CD4-positive, alpha-beta T cell treated with Interleukin-1 beta for 1 hour (primary cell): ENCODE measurements at places on chromosomes 1 and 21.
A peak's percentile ranks its signal among the peaks of the same experiment; 100 is the strongest.

DNA sequence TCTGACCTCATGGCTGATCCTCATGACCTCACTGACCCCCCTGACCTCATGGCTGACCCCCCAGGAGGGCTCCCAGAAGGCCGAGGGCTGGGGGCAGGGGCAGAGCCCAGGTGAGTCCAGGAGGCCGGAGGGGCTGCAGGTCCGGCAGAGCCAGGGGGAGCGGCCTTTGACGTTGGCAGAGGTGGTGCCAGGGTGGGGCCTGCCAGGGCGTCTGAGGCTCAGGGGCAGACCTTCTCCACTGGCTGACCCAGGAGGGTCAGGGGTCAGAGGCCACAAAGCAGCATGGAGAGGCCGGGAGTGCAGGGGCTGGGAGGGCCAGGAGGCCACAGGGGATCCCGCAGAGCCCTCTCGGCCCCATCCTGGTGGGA, 28.1 kb upstream of the TTLL10 start:
- DNase-seq, result no peak

GRCh38 chr1:165117482-165117881, 239.0 kb downstream of the LMX1A start:
- no peak for DNase-seq

DNA sequence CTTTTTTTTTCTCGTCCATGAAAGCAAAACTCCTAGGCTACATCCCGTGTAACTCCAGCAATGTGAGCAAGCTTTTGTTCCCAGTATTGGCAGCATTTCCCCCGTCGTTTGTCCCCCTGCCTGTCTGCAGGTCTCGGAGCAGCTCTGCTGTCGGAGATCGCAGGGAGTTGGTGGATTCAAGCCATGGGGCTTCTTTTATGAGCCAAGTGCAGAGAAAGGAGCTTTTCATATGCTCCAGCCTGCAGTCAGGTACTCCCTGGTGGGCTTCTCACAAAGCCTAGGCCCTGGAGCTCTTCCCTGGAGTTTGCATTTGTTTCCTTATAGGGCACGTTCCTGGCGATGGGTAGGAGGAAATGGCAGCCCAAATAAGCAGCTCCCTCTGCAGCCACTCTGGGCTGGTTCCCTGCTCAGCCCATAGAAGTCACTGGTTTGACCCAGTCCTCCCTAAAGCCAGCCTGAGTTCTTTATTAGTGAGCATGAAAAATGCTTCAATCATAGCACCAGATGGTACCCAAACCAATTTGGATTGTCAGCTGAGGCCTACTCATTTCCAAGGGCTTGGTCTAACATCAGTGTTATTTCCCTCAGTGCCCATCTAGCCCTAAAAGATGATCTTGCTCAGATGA, 78.3 kb downstream of the NUF2 start:
- DNase-seq, result no peak

GRCh38 chr21:25638660-25639550, at the start of gene JAM2:
TSS of gene JAM2 (plus strand) at chr21:25639258. CDS start at chr21:25639822, 564 bp downstream.
- peak; percentile 32 for DNase-seq

GRCh38 chr1:226980122-226980560, 40.0 kb downstream of the COQ8A start:
- no peak for DNase-seq

GRCh38 chr1:40432644-40433390, 17.5 kb upstream of the ZFP69B start:
- DNase-seq, result no peak

DNA sequence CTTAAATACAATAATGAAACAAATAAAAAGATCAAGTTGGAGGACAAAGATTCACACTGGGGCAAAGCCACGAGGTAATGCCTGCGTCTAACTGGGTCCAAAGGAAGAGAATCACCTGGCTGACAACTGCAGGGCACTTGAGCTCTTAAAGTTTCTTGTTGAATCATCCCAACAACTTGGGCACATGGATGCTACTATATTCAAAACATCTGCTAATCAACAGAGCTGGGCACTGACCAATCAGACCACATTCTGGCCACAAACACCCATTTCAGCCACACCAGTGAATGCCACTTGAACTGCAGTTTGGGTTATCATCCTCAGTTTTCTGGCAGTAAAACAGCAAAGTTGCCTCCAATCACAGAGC, 51.0 kb downstream of the ABCA4 start:
- DNase-seq, result no peak

DNA sequence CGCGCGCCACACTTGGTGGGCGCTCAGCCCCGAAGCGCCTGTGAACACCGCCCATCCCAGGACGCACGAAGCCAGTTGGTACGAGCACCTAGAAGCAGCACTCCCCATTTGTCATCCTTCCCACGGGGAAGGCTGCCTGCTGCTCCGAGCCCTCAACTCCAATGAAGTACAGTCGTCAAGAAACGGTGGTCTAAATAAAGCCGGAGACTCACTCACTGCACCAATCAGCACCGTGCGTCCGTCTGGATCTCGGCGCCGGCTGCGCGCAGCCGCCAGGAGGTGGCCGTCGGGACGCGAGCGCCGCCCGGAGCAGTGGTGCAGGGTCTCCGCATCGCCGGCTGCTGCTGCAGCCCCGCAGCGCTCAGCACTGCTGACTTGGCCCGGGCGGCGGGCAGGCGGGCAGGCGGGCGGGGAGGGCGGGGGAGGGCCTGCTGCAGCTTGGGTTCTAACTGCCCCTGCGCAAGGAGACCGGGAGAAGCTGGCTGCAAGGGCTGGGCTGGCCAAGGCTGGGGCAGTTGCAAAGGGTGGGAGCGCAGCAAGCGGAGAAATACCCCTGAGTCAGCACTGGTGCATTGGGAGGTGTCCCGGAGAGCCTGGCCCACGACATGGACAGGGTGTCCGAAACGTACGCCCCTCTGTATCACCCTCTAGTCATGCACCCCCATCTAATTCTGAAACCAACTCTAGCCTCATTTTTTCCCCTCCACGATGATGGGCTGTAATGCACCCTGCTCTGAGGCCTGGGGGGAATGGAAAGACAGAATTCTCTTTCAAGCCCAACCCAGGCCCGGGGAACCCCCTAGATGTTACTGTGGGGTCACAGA, 35.8 kb upstream of the H6PD start:
- no peak for DNase-seq

- DNase-seq, result no peak
Measured at GRCh38 chr1:161297415-161297814, 12.4 kb downstream of the MPZ start.

- DNase-seq, result no peak
Measured at GRCh38 chr1:172452536-172453152, 8.8 kb upstream of the PIGC start.

GRCh38 chr21:38095220-38095619, 161.6 kb upstream of the KCNJ15 start:
- DNase-seq, result no peak

- DNase-seq, result no peak
Measured at GRCh38 chr21:39029900-39030884, 153.1 kb downstream of the PSMG1 start.

GRCh38 chr1:93988634-93989350, 79.6 kb upstream of the GCLM start:
- DNase-seq, result no peak

- DNase-seq, result no peak
Measured at GRCh38 chr21:41018431-41018830, 149.5 kb upstream of the BACE2 start.

- DNase-seq, result no peak
Measured at GRCh38 chr21:45012662-45013259, 61.6 kb upstream of the ADARB1 start.

DNA sequence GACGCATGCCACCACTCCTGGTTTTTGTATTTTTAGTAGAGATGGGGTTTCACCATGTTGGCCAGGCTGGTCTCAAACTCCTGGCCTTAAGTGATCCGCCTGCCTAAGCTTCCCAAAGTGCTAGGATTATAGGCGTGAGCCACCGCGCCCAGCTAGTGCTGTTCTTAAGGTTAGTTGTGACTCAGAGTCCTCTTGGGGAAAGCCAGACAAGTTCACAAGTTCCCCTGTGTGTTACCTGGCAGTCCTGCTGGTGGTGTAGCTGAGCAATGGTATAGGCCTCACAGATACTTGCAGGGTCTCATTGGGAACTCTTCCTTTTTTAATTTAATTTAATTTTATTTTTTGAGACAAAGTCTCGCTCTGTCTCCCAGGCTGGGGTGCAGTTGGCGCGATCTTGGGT, 10.6 kb downstream of the CFAP126 start:
- DNase-seq, result no peak

DNA sequence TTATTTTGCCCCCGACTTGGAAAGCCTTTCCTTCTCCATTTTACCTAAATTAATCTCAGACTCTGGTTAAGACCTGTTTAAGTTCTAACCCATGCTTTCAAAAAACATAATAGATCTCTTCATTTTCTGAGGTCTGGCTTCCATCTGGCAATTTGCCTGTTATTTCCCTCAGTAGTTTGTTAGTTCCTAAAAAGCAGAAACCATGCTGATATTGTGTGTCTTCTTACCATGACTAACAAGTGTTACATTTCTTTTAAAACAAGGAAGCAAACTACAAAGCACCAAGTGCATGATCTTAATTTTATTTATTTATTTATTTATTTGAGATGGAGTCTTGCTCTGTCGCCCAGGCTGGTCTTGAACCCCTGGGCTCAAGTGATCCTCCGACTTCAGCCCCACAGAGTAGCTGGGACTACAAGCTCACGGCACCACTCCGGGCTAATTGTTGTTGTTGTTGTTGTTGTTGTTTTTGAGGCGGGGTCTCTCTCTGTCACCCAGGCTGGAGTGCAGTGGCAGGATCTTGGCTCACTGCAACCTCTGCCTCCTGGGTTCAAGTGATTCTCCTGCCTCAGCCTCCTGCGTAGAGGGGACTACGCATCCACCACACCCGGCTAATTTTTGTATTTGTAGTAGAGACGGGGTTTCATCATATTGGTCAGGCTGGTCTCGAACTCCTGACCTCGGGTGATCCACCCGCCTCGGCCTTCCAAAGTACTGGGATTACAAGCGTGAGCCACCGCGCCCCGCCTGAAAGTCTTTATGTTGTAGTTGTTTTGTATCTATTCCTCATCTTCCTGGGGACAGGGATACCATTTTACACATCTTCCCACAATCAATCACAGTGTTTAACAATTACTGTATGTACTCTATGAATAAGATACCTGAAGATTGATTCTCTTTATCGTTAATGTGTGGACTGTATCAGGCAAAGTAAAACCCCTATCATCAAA, 1.3 kb upstream of the PATJ start:
- DNase-seq, result no peak

- peak; percentile 9 for DNase-seq
Measured at GRCh38 chr1:28915031-28915895, 894 bp downstream of the EPB41 start.

DNA sequence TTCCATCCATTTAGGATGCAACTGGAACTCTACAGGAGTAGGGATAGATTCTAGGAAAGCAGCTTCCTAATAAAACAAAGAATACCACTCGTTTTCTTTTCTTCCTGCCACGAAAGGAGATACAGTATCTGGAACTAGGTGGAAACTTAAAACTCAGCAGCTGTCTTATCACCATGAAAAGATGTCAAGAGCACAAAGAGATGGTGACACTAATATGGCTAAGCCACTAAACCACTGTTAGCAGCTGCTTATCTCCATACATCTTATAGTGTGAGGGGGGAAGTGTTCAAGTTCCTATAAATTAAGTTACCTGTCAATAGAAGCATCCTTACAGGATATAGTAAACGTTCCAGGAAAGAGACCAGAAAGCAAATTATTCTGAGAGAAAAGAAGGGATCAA, 162.5 kb downstream of the TYW3 start:
- DNase-seq, result no peak
